ENCODE measurements at places on chromosomes 13 and 19.

- no peak for DNase-seq
Measured at GRCh38 chr13:43694146-43694664, 92.6 kb downstream of the ENOX1 start.

DNA sequence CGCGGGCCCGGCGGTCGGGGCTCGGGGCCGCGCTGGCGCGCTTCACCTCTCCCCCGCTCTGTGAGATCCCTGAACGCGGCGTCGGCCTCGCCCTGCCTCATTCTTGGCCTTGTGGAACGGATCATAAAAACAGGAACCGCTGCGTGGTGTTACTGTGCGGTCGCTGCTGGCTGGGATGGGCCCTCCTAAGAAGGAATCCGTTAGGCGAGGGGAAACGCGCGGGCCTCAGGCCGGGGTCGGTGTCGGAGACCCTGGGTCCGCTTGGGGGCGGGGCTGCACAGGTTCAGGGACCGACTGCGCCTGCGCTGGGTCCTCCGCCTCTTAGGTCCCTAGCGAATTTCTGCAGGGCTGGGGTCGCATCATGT, 381 bp downstream of the CKAP2 start:
- peak; percentile 67 for DNase-seq

DNA sequence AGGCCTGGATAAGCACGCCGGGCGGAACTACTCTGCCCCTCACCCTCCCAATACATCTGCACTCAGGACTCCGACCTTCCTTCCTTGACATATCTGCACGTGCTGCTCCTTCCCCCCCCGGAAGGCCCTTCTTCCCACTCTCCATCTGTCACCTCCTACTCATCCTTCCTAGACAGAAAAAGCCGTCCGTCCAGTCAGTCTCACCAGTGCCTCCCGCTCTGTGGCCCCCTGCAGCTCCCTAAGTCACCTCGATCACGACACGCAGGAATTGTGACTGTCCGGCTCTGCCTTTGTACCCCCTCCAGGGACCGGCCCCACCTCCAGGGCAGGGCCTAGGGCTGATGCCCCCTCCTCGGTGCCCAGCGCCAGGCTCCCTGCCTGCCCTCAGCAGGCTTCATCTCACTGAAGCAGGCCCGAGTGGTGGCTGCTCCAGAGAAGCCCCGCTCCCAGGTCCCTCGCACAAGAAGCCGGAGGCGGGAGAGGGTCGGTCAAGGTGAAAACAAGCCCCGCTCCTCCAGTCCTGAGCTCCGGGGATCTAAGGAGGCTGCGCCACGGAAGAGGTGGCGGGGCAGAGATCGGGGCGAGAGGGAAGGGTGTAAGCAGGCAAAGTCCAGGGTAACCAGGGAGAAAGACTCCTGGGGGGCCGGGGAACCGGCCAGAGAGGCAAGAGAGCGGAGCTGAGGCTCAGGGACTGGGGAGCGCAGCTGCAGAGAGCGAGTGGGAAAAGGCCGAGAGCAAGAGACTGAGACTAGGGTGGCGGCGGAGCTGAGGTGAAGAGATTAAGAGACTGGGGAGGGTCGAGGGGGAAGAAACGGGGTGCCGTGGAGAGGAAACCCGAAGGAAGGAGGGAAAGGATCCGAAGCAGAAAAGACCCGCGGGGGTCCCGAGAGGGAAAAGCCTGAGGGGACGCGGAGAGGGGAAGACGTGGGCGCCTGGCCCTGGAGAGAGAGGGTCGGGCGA, 1.1 kb downstream of the PPP6R1 start:
- DNase-seq = peak; percentile 26

- peak; percentile 76 for DNase-seq
Measured at GRCh38 chr13:39597838-39598237, 5.2 kb downstream of the LHFPL6 start.

GRCh38 chr19:4388337-4389063, 11.8 kb downstream of the SH3GL1 start:
- no peak for DNase-seq

DNA sequence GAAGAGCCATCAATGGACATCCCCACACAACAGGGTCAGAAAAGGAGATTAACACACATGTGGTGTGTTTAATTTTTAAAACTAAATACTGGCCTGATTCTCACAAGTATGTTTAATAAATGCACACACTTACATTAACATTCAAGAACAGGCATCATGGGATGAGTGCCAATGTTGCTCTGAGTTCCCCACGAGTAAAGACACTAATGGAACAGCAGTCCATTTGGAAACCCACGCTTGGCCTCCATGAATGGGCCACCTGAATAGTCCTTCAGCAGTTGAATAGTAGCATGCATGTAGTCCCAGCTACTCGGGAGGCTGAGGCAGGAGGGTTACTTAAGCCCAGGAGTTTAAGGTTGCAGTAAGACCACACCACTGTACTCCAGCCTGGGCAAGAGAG, 195.2 kb upstream of the IPO5 start:
- peak; percentile 59 for DNase-seq

GRCh38 chr19:52963247-52963618, 552 bp upstream of the ZNF816 start:
- no peak for DNase-seq

DNA sequence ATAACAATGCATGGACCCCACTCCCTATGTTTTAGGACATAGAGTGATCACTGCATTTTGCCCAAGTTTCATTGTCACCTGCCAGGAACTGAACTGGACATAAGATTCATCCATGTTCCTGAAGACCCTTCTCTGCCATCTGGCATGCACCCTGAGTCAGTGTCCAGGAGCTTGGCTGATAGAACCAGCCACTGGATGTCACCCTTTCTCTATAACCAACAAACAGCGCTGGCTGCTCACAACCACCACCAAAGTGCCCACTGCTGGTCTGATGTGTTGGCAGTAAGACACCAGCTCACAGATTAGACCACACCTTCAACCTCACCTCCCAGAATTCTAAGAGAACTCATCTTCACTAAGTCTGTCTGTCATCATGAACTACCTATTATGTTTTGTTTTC, 333.4 kb downstream of the ITGBL1 start:
- DNase-seq = peak; percentile 76

- DNase-seq = no peak
Measured at GRCh38 chr13:113413898-113414282, 39.4 kb downstream of the ADPRHL1 start.

GRCh38 chr19:44611812-44612295, 1.5 kb upstream of the IGSF23 start:
- DNase-seq = no peak

DNA sequence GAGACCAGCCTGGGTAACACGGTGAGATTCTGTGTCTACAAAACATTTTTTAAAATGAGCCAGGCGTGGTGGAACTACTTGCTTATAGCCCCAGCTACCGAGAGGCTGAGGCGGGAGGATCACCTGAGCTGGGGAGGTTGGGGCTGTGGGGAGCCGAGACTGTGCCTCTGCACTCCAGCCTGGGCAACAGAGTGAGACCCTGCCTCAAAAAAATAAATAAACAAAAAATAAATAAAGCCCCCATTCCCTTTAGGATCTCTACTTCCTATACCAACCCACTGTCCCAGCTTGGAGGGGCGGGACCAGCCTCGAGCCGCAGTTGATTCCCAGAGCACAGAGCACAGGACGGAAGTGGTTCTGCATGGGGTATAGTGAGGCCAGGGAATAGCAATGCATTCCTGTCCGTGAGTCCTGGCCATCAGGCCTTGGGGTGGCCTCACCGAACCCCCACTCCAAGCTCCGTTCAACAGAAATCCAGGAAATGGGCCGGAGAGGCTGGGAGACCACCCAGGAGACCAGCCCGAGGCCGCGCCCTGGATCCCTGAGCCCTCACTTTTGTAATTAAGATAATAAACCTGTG, 4.9 kb upstream of the PTBP1 start:
- DNase-seq = no peak

DNA sequence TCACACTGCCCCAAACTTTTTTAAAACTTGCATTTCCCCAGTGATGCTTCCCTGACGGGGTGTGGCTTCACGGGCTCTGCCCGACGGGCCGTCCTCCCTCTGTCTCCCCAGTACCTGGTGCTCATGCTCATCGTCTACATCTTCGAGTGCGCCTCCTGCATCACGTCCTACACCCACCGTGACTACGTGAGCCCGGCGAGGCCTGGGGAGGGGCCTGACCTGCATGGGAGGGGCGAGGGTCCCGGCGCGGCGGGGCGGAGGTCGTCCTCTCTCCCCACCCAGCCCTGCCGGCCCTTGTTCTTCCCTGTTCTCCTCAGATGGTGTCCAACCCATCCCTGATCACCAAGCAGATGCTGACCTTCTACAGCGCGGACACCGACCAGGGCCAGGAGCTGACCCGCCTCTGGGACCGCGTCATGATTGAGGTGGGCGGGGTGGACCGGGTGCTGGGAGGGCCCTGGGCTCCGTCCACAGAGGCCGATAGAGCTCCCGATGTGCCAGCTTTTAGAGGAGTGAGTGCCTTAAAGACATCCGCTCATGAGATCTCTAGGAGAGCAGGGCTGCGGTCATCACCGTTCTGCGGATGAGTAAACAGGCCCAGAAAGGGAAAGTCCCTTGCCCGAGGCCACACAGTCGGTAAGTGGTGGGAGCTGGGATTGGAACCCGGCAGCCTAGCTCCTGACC, 6.9 kb downstream of the UPK1A start:
- peak; percentile 55 for DNase-seq

GRCh38 chr13:82758044-82758443, 1124.2 kb downstream of the SLITRK1 start:
- peak; percentile 60 for DNase-seq

GRCh38 chr13:99980824-99981734, 505 bp upstream of the ZIC2 start:
- peak; percentile 94 for DNase-seq

DNA sequence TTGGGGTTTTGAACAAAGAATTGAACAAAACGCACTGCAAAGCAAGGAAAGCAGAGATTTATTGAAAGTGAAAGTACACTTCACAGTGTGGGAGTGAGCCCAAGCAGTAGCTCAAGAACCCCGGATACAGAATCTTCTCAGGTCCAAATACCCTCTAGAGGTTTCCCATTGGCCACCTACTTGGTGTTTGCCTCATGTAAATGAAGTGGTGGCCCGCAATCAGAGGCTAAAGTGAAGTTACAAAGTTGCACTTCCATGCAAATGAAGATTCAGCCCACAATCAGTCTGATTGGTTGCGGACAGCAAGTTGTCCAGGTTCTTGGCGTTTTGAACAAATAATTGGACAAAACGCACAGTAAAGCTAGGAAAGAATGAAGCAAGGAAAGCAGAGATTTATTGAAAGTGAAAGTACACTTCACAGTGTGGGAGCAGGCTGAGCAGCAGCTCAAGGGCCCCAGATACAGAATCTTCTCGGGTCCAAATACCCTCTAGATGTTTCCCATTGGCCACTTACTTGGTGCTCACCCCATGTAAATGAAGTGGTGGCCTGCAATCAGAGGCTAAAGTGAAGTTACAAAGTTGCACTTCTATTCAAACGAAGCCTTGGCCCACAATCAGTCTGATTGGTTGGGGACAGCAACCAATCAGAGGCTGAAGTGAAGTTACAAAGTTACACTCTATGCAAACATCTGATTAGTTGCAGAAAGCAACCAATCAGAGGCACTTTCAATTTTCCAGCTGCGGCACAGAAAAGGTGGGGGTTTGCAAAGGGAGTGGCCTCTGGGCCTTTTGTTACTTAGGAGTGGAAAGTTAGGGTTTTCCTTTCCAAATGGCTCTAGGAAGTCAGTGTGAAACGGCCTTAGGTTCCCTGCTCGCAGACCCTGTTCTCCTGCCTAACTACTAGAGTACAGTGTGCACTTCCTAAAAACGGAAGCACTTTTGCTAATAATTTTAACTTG, 4.8 kb upstream of the TM9SF2 start:
- peak; percentile 49 for DNase-seq

DNA sequence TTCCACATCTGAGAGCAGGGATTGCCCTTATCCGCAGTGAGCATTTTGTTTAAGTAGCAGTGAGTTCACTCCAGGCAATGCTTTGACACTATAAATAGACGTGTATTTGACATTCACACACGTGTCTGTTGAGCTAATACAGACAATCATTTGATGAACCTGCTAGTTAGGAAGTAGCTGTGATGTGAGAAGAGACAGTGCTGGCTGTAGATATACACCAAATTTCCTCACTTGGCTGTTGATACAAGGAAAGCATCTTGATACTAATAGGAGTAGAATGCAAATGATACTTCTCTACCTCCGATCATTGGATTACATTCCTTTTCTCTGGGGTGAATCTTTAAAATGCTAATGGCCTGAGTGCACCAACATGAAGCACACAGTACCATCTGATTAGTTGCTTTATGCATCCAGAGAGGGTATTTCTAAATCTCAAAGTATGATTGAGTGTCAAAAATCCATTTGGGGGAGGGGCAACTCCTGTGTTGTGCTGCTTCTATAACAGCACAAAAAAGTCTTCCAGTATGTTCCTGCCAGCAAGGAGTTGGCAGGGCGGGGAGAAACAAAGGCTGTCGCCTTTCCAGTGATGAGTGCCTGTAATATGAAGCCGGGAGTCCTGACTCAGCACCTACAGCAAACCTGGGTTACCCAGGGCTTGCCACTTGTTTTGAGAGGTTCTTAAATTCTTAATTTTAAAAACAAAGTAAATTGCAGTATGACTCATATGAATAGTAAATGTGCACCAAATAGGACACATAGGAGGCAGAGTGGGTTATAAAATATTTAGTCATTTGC, 7.0 kb downstream of the CUL4A start:
- DNase-seq = peak; percentile 63

DNA sequence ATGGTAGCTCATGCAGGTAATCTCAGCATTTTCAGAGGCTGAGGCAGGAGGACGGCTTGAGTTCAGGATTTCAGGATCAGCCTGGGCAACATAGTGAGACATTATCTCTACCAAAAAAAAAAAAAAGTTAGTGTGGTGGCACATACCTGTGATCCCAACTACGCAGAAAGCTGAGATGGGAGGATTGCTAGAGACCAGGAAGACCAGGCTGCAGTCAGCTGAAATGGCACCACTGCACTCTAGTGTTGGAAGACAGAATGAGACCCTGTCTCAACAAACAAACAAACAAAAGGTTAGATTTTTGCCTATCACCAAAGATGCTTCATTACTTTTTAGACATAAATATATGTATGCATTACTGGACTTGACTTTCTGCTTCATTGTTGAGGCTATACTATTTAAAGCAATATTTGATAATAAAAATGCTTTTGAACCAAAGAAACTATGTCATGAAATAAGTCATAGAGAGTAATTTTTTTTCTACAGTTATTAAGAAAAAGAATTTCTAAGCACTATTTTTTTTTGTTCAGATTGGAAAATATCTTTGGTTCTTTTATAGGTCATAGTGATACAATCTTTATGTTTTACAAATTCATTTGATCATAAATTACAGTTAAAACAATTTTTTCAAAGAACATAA, 1180.1 kb upstream of the ATXN8OS start:
- peak; percentile 11 for DNase-seq

DNA sequence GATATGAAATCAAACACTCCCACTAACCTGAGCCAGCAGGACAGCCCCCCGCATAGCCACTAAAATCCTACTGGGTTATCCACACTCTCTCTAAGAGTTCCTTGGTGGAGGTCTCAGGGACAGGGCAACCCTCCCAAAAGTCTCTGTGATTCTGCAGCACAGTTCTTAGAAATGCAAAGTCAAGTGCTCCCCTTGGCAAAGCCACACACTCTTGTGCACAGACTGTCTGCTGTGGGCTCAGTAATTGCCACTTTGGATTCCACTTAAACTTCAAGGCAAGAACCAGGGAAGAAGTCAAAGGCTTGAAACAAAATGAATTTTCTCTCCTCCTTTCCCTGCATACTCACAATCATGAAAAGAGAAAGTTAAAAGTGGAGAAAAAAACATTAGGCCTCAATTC, 61.5 kb downstream of the DOCK9 start:
- DNase-seq = no peak

- no peak for DNase-seq
Measured at GRCh38 chr19:18487576-18488402, 34.1 kb downstream of the ELL start.

GRCh38 chr13:106493533-106494220, 41.8 kb downstream of the EFNB2 start:
- no peak for DNase-seq

All from choroid plexus epithelial cell (primary cell).